Upper lobe of left lung (tissue), 6 donors: ENCODE measurements at places on chromosomes 7 and 10. TPM values are rescaled to one million over a fixed set of nuclear protein-coding genes. Genes with fewer than 3 reads are reported as not detected.

HMX2 gene
- not detected for total RNA-seq

FZD8 gene
- total RNA-seq = 2.1 TPM

GRCh38 chr7:156383526-156383925, 257.0 kb upstream of the RNF32 start:
- no peaks in the 10 kb centered on the region for H3K27me3 ChIP-seq
- H3K4me3 ChIP-seq = no peak overlapping the region
- DNase-seq = no peak
- no peaks in the 10 kb centered on the region for H3K4me1 ChIP-seq
- no peak overlapping the region for H3K27ac ChIP-seq
- H3K36me3 ChIP-seq = no peaks in the 10 kb centered on the region

DNA sequence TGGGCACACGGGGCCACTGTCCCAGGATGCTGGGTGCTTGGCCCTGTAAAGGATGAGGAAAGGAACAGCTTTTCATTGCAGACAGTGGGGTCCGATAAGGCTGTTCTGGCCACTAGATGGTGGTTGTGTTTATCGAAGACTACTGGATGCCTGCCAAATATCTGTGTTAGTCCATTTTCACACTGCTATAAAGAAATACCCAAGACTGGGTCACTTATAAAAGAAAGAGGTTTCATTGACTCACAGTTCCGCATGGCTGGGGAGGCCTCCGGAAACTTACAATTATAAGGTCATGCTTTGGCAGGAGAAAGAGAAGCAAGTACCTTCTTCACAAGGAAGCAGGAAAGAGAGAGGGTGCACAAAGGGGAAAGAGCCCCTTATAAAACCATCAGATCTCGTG, 32.2 kb upstream of the GARS1 start:
- H3K27ac ChIP-seq = no peak overlapping the region
- no peaks in the 10 kb centered on the region for H3K36me3 ChIP-seq
- H3K27me3 ChIP-seq = no peaks in the 10 kb centered on the region
- H3K4me3 ChIP-seq = no peak overlapping the region
- DNase-seq = no peak

AGAP6 gene
- 13.0 TPM for total RNA-seq
